Stimulated activated CD4-positive, alpha-beta T cell treated with anti-CD3 and anti-CD28 coated beads, Interleukin-4, amount 100 ng/mL, for 48 hours (primary cell): ENCODE measurements at places on chromosomes 3 and 15.
A peak's percentile ranks its signal among the peaks of the same experiment; 100 is the strongest.

DNA sequence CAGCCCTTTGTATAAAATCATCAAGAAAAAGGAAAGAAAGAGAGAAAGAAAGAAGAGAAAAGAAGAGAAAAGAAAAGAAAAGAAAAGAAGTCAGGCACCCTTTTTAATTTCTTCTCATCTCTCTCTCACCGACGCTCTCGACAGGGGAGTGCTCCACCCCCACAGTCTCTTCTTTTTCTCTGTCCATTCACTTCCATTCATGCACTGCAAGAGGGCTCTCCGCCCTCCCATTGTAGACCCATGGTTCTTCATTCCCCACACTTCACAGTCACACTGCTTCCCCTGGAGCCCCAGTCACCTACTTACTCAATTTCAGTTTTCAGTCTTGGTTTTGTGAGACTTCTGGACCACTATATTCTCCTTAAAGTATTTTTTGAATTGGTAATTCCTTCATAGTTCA lies 254.7 kb downstream of the SOX2 start:
- DNase-seq, result no peak

- no peak for DNase-seq
These were observed 136.3 kb downstream of the THSD4 start for GRCh38 chr15:71251584-71252043.

DNA sequence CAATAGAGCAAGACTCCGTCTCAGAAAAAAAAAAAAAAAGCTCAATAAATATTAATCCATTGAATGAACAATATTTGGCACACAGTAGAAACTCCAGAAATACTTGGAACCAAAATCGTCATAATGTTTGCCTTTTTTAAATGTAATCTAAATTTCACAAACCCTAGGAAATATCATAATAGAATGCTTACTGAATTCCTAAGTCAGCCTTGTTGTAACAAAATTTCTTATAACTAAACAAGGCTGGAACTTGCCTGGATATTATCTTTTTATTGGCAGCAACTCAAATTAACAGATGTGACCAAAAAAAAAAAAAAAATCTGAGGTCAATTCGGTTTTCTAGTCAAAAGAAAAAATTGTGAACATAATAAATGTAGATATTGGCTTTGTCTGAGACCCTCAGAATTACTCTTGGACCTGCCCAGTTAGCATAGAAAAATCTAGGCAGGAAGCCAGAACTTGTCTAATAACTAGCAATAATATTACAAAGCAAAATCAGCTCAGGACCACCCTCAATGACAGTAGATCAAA lies 33.3 kb downstream of the GABPB1 start:
- no peak for DNase-seq

DNA sequence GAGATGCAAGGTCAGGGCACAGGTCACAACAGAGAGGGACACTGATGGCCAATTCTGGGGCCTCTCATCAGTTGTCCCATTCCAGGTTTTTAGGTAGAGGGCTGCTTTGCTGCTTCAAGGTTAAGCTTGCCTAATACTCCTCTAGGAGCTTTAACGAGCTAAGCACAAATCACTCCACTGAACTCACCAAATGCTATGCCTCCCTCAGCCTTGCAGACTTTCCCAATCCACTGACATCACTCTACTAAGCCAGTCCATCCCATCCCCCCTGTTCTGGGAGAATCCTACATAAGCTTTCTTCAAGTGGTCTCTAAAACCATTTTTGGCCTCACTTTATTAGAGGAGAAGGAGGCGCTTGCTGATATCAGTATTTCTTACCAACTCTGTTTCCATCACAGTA lies 24.8 kb upstream of the PDCD6IP start:
- no peak for DNase-seq

DNA sequence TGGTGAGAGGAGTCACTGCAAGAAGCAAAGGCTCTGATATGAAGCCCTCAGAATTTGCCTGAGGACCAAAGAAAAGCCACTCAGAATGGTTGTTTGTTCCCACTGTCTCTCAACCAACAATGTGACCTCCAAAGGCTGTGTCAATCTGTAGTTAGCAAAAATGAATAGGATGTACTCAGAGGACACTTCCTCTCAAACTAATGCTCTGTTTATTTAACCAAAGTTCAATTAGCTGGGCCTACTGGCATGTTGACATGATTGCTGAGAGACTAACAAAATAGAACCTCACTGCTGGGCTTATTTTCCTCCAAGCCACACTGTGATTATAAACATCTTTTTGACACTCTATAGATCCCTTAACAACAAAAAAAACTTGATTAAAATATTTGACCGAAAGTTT lies 522.5 kb downstream of the OCA2 start:
- DNase-seq, result no peak

- no peak for DNase-seq
These were observed 23.9 kb downstream of the ZBED2 start for GRCh38 chr3:111571282-111571681.

DNA sequence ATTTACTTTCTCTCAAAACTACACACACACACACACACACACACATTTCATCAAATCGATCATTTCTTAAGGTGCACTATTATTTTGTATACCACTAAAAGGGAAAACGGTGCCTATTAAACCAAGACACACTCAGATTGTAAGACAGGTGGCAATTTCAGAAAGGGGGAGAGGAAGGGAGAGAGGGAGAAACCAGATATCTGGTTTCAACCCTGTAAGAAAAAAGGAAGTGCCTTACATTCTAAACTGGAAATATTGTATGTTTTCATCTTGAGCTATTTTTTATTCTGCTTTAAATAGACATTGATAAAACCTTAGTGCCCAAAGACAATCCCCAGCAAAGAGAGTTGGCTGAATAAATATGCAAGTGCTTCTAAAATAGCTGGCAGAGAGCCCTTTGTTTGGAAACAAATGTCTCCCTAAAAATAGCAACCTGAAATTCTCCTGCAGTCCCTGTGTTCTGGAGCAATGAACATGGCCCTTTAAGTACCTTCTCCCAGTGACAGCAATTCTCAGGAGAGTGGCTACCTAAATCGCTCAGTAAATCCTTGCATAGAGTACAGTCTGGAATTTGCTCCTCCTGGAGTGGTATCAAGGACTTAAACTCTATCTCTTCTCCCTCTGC lies 85.7 kb downstream of the RARB start:
- no peak for DNase-seq

DNA sequence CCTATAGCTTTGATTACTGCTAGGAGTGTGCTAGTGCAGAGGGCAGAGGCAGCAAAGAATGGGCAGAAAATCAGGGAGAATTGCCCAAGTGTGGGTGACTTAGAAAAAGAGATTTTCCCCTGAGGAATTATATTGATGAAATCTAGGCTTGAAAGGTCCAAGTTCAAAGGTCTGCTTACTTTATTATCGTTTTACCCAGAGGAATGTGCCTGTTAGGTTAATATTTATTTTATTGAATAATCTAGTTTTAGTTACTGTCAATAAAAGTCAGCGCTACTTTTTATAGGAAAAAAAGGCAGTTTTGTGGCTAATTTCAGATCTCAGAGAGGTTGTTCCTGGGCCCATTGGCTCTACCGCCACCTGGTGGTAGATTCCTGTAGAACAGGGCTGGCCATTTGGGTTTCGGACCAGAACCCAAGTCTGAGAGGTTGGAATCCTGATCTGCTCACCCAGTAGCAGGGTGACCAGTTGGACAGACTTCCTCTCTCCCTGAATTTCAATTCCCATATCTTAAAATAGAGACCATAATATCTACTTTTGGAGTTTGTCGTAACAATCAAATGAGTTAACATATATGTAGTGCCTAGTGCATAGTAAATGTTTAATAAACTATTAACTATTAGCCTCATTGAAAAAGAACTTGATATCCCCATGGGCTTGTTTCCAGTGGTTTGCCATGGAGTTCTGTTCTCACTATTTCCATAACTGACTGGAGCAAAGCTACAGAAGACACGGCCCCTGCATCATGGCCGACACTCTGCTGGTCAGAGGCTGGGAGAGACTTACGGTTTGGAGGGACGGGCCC lies 62.7 kb upstream of the ZNF148 start:
- peak; percentile 48 for DNase-seq

- DNase-seq, result no peak
These were observed 45.0 kb downstream of the CCR1 start for GRCh38 chr3:46162975-46163555.

DNA sequence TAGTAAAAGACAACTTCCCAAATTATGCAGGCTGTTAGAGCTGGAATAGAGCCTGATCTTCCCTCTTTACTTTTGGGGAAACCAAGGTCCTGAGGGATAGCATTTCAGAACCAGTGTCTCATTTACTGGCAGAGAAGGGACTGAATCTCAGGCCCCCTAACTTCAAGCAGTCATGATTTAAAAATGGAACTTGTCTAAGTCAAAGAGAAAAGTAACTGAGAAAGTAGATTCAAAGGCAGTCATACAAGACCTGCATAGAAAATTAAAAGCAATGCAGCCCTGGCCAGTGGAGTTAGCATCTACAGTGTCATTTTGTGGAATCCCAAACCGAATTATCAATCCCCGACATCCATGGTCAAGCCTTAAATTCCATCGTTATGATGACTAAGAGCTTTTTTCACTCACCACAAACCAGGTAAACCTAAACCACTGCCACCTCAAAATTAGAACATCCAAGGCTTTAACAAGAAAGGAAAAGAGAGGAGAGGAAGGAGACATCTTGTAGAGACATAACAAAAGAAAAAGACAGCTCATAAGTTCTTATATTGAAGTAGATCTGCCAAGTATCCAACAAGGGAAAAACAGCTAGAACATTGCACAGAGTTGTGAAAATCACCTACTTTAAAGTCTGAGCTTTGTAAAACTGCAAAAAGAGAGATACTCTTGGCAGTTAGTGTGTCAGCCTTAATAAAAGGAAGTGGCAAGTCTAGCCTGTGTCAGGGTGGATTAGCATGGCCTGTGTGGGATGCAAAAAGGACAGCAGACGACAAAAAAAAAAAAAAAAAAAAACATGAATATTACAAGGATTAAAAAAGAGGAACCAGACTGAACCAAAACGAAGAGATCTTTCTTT lies 54.1 kb upstream of the CCR2 start:
- no peak for DNase-seq

GRCh38 chr15:85024509-85025336 lies 43.1 kb downstream of the PDE8A start:
- no peak for DNase-seq

- DNase-seq, result no peak
These were observed 189.2 kb downstream of the DTWD1 start for GRCh38 chr15:49809894-49810609.

DNA sequence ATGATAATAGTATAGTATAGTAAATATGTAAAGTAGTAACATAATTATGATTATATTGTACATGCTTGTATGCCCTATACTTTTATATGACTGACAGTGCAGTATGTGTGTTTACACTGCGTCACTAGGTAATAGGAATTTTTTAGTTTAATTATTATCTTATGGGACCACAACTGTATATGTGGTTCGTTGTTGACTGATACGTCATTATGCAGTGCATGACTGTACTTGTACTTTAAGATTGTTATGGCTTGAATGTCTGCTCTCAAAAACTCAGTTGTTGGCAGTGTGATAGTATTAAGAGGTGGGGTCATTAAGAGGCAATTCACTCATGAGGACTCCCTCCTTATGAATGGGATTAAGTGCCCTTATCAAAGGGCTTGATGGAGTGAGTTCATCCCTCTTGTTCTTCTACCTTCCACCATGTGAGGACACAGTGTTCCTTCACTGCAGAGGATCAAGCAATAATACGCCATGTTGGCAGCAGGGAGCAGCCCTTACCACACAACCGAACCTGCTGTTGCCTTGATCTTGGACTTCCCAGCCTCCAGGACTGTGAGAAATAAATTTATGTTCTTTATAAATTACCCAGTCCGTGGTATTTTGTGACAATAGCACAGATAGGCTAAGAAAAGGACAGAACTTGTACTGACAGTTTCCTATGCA lies 152.2 kb downstream of the NEK11 start:
- DNase-seq, result no peak

- no peak for DNase-seq
These were observed 5.8 kb upstream of the CCR3 start for GRCh38 chr3:46236294-46237054.

GRCh38 chr3:173396191-173397041 lies 1.1 kb upstream of the NLGN1 start:
- DNase-seq, result no peak

- no peak for DNase-seq
These were observed 16.7 kb downstream of the ADAM10 start for GRCh38 chr15:58732625-58733363.

DNA sequence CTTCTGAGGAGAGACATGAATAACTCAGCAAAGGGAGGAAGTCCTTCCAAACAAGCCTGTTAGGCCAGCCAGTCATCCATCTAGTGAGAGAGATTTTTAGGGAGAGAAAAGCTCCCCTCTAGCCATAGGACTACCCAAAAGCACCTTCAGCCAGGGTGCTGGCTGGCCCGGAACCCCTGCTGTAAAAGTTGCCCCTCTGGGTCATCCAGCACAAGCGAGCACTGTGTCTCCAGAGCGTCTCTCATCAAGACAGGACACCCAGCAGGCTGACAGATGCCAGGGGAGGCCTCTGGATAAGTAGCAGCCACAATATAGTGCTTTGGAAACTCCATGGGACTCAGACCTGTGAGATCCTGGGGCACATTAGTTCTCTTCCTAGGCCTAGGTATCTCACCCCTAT lies 24.5 kb downstream of the ANXA2 start:
- no peak for DNase-seq

DNA sequence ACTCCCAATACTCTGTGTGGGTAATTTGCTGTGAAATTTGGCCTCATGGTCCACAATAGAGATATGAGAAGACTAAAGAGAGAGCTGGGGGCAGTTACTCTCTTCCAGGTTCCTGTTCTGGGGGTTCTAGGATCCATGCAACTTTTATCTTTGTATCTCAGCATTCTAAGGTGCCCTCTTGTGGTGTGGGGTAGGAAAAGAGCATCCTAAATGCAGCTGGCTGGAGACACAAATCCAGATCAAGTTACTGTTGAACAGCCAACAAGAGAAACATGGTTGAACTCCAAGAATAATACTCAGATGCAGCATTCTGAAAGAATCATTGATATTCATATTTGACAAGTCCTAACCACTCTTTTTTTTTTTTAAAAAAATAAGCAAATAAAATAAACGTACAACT lies 238.2 kb downstream of the GREM1 start:
- DNase-seq, result no peak

GRCh38 chr3:190261015-190261414 lies 61.2 kb downstream of the CLDN1 start:
- DNase-seq, result no peak

DNA sequence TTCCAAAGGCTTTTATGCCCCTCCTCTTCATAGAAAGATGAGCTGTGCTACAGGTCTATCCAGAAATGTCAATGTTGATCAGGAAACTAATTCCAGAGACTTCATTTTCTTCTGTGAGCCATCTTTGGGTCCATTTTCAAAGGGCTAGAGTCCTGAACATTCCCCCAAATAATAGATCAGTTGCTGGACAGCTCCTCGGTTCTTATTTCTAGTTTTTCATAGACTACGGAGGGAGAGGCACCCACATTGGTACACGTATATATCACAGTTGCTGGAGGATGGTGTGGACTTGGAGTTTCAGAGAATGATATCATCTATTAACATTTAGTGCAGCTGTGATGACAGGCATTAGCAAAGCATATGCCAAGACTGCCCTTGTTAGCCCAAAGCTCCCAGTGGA lies 59.1 kb downstream of the AGBL1 start:
- DNase-seq, result no peak

- DNase-seq, result no peak
These were observed 18.4 kb downstream of the ZBTB38 start for GRCh38 chr3:141386611-141387111.

GRCh38 chr3:72152551-72153476 lies 367.9 kb upstream of the PROK2 start:
- DNase-seq, result no peak

- DNase-seq, result no peak
These were observed 585 bp downstream of the KIF23 start for GRCh38 chr15:69414701-69415167.

- no peak for DNase-seq
These were observed 37.4 kb upstream of the GALNT15 start for GRCh38 chr3:16137044-16137443.

GRCh38 chr3:74550686-74551085 lies 63.8 kb downstream of the CNTN3 start:
- DNase-seq, result no peak
